ENCODE measurements at places on chromosomes 2 and 18. TPM values are rescaled to one million over a fixed set of nuclear protein-coding genes. Genes with fewer than 3 reads are reported as not detected.

Gene TFPI
- total RNA-seq: 9.1 TPM

Gene FBXO36
- 1.8 TPM for total RNA-seq

Gene TMEM178A
- 0.40 TPM for total RNA-seq

Gene PAIP2B
- 9.8 TPM for total RNA-seq

Gene IL36G
- 27.4 TPM for total RNA-seq

Gene GCG
- total RNA-seq: not detected

Gene NEU2
- not detected for total RNA-seq

Gene ZDBF2
- total RNA-seq: 5.6 TPM

Gene CYBRD1
- 7.2 TPM for total RNA-seq

Gene CLEC4F
- not detected for total RNA-seq

Gene TAF4B
- 3.3 TPM for total RNA-seq

Gene LRRTM4
- total RNA-seq: not detected

Gene TMEM37
- total RNA-seq: 6.0 TPM

Gene GPR39
- 1.4 TPM for total RNA-seq

Gene TNFAIP6
- 0.20 TPM for total RNA-seq

Gene ABCG8
- not detected for total RNA-seq

Gene MC5R
- total RNA-seq: 0.28 TPM

Gene DHRS9
- 23.8 TPM for total RNA-seq

Gene PLB1
- total RNA-seq: 1.6 TPM

Gene SCN3A
- 0.28 TPM for total RNA-seq

Gene ARHGAP28
- 2.4 TPM for total RNA-seq

Gene B3GNT7
- total RNA-seq: 5.5 TPM

Gene LDAH
- total RNA-seq: 10.8 TPM

Gene CCL20
- 2.8 TPM for total RNA-seq

Gene AFG3L2
- 43.1 TPM for total RNA-seq

Gene MPP4
- not detected for total RNA-seq

Gene MYO7B
- 0.04 TPM for total RNA-seq

Gene HRH4
- total RNA-seq: 0.28 TPM

Gene ACTG2
- total RNA-seq: 40.8 TPM

Gene ACADL
- total RNA-seq: 0.32 TPM

Gene RUFY4
- total RNA-seq: 0.12 TPM

Gene RIT2
- not detected for total RNA-seq

Gene CASP10
- 11.2 TPM for total RNA-seq

All from esophagus mucosa (tissue), 1 donor.